NCI-H1092 (cell line): ENCODE measurements at places on chromosomes 1 and 21.

DNA sequence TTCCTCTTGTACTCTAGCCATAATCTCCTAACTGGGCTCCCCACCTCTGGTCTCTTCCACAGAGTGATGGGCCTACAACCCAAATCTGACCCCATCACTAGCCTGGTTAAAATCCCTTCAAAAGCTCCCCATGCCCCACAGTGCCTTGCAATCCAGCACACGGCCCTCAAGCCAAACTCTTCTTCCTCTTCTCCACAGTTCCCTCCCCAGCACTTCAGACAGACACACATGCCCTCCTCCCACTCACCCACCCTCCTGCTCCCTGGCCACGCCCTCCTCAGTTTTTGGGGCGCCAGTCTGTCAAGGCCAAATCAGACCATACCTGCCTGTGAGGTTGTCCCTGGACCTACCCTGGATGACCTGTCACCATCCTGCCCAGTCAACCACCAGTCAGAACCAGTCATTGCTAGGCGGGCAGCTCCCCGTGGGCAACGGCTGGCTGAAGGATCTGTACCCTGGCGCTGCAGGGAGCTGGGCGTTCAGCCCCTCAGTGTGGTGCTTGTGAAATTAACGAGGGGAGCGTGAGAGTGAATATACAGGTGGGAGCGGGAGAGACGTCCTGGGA, 753 bp downstream of the C1orf210 start:
- no peak for DNase-seq

DNA sequence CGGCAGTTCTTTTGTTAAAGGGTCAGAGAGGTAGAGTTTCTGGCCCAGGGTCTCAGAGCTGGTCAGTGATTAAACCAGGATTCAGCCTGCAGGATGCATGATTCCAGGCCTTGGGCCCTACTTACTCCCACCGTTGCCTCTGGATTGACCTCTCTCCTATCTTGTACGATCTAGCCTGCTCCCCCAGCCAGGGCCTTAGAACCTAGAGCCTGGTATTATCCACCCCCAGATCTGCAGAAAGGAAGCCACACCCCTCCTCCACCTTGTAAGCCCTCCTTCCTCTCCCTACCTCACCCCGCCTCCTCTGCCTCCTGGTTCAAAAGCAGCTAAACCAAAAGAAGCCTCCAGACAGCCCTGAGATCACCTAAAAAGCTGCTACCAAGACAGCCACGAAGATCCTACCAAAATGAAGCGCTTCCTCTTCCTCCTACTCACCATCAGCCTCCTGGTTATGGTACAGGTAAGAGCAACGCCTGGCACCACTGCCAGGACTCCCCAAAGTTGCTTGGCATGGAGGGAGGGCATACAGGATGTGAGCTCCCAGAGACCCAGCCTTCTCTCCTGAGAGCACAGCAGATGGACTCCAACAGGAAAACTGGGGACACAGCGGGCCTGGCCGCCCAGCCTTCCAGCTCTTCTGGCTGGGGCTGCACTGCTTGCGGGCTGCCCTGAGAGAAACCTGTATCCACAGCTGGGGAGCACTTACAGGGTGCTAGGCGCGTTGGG, at the start of gene CD52:
Gene CD52, plus strand, starts transcription at position 347 of the 726 bp plus-strand sequence. Its CDS starts 60 bp downstream, at position 407.
- DNase-seq, result no peak

DNA sequence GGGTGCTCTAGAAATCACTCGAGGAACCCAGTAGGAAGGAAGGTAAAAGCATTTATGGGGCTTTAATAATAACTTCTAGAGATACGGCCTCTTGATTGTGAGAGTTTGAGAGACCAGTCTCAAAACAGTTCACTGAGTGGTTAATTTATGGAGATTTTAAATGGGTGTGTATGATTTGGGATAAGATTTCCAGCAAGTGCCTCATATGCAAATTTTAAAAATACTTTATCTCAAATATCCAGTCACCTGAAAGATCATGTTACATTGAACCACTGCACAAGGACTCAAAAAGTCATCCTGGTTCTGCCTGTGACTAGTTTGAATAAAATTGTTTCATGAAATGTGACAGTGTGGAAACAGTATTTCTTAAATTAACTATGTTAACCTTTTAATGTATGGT, 64.5 kb downstream of the HUNK start:
- no peak for DNase-seq

GRCh38 chr1:81007024-81007423, 793.7 kb upstream of the ADGRL2 start:
- no peak for DNase-seq

- no peak for DNase-seq
Measured at GRCh38 chr1:79604490-79605198, 598.1 kb upstream of the ADGRL4 start.

GRCh38 chr1:25435397-25436108, 4.9 kb downstream of the MACO1 start:
- no peak for DNase-seq

GRCh38 chr21:31526040-31526439, 133.5 kb upstream of the SOD1 start:
- DNase-seq, result no peak

DNA sequence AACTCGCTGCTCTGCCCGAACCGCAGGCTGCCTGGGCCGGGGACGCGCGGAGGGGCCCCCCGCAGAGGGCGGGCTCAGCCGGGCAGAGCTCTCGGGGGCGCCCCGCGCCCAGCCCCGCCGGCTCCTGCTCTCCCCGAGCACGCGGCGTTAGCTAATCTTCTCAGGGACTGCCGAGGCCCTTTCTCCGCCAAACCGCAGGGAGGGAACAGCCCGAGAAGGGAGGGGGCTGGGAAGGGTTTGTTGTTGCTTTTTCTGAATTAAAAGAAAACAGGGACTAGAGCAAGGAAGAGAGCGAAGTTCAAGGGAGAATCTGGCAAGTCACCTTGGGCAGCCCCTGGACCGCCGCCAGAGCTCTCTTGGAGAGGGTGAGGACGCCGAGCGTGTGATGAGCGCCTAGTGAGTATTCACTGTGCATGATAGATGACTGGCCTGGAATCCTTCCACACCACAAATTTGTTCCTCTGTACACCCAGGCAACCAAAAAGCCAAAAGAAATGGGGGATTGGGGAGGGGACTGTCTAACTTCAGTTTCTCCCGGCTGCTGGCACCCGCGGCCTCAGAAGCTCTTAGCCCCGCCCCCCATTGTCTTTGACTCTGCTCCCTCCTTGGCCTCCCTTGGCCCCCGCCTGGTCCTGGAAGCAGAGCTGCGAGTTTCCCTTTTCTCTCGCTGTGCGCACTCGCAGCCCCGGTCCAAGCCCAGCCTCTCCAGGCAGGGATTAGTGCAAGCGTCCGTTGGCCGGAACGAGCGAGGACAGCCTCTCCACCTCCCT, 19.7 kb upstream of the LMX1A start:
- DNase-seq, result peak; percentile 59

DNA sequence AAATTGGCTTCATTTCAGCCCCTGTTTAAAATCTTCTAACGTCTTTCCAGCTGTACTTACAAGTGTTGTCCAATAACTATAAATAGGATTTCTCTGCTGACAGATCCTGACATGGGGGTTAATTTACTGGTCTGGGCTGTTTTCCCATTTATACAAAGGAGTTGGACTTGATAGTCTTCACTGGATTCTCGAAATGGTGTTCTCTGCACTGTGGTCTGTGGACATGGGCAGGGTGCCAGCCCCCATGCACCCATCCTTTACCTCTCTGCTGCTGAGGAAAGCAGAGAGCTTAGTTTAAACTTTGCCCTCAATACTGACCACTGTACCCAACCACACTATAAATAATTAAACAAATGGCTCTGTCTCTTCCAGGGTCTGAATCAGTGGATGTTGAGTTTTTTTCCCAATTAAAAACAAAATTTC, 5.2 kb downstream of the DIO1 start:
- DNase-seq, result no peak

- no peak for DNase-seq
Measured at GRCh38 chr1:175580841-175581240, 162.6 kb downstream of the TNR start.
